ENCODE measurements at places on chromosomes 7 and 10. TPM values are rescaled to one million over a fixed set of nuclear protein-coding genes. Genes with fewer than 3 reads are reported as not detected.

MMP21 gene
- total RNA-seq = not detected

ZNF853 gene
- 2.3 TPM for total RNA-seq

ATOH7 gene
- total RNA-seq = 0.21 TPM

FAM131B gene
- 0.29 TPM for total RNA-seq

SPDYE2B gene
- total RNA-seq = not detected

TMEM213 gene
- total RNA-seq = not detected

CNNM1 gene
- 34.0 TPM for total RNA-seq

ADRA2A gene
- total RNA-seq = 0.23 TPM

LGI1 gene
- not detected for total RNA-seq

HOXA13 gene
- 2.8 TPM for total RNA-seq

AHR gene
- total RNA-seq = 10.3 TPM

DYNC1I1 gene
- 0.13 TPM for total RNA-seq

PNLIPRP3 gene
- total RNA-seq = 0.04 TPM

TBX20 gene
- total RNA-seq = 1.6 TPM

SOSTDC1 gene
- total RNA-seq = not detected

GATA3 gene
- 4.8 TPM for total RNA-seq

ACBD7 gene
- total RNA-seq = 1.2 TPM

ENTPD1 gene
- total RNA-seq = 0.16 TPM

HDAC9 gene
- total RNA-seq = 0.25 TPM

FRMPD2 gene
- not detected for total RNA-seq

INSYN2A gene
- 2.0 TPM for total RNA-seq

ZCCHC24 gene
- 3.3 TPM for total RNA-seq

FKBP6 gene
- not detected for total RNA-seq

PRSS37 gene
- not detected for total RNA-seq

SLC26A5 gene
- not detected for total RNA-seq

CHAT gene
- total RNA-seq = not detected
